ENCODE measurements at places on chromosomes 4 and X.
A peak's percentile ranks its signal among the peaks of the same experiment; 100 is the strongest.

- peak; percentile 46 for DNase-seq
Observed at GRCh38 chr4:158496030-158496741, 25.5 kb upstream of the RXFP1 start.

DNA sequence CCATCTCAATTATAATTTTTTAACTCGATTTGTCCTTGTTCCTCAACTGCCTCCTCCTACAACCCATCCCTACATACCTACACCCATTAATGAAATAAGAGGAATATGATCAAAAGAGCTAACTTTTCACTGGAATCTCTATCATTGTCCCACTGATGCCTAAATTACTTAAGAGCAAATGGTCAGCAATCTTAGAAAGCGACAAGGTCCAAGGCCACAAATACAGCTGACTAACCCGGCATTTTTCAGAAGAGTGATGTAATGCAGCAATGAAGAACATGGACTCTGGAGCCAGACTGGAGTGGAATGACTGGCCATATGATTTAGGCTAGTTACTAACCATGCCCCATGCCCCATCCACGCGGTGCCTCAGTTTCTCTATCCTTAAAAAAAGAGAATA is 56.2 kb downstream of the PPA2 start:
- DNase-seq, result no peak

DNA sequence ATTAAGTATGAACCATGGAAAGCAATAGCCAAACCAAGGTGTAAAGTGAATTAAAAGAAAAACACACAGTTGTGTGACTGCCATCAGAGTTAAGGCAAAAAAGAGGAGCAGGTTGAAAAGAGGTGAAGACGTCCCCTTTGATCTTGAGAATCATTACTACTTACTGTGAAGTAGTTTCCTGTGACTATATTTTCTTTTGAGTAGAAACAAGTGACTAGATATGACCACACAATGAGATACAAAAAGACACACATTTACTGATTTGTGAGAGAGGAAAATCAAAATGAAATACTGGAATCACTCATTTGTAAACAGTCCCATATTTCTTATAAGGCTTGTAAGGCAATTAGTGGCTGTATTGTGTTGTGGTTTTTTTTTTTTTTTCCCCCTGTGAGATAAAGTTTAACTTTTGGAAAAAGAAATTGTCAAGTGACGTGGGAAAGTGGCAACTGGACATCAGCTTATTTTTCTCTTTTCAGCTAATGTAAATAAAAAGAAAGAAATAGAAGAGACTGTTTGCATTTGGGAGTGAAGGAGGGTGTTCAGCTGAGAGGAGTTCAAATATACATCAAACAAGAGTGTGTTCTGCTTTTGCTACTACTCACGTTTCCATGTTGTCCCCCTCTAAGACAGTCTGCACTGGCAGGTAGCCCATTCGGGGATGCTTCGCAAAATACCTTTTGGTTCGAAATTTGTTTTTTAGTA is 106.4 kb upstream of the FTHL17 start:
- DNase-seq, result no peak

DNA sequence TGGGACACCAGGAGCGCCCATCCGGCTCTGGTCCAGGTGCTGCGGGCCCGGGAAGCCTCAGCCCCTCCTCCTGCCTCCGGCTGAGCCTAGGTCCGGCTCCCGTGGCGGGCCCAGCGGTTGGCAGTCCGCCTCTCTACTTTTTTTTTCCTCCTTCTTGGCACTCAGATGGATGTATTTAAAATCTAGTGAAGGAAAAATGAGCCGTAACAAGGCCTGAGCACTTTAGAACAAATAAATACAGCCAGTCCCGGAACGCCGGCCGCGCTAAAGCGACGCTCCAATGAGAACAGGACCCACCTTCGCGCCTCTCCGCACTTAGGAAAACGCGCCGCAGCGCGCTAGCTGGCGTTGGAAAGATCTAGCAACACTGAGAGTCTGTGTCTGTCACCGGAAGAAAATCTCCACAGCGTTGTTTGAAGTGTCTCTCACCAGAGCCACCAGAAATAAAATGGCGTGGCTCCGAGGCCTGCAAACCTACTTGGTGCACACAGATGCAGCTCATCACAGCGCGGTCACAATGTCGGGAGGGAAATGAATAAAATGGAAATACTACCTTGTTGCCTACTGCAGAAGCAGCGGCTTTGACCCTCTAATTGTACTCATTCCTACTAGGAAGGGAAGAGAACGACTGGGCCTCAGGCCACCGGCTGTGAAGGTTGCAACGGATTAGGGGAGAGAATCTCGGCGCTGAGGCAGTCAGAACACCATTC is 4.7 kb downstream of the NEUROG2 start:
- DNase-seq, result peak; percentile 18

DNA sequence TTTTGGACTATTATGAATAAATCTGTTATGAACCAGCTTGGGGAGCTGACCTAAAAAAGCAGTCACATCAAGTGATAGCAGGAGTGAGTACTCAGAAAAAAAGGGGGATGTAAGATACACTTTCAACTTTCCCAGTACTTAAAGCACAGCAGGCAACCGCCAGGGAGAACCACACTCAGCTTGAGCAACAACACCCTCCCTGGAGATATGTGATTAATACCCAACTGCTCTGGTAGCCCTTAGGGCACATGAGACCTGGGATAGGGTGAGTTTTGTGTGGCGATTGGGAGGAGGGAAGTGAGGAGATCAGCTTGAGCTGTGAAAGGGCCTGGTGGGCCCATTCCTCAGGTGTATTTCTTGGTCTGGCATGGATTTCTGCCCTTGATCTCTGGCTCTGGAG is 220.3 kb upstream of the SFRP2 start:
- no peak for DNase-seq

GRCh38 chr4:60579335-60579734 is 620.8 kb upstream of the ADGRL3 start:
- no peak for DNase-seq

GRCh38 chr4:13097971-13098370 is 386.2 kb downstream of the RAB28 start:
- DNase-seq, result no peak

GRCh38 chr4:106698621-106699195 is 330.1 kb upstream of the GIMD1 start:
- DNase-seq, result no peak
